ENCODE measurements at places on chromosomes 16 and 17.

GRCh38 chr16:85917012-85917411 is 18.1 kb downstream of the IRF8 start:
- no peak for DNase-seq

DNA sequence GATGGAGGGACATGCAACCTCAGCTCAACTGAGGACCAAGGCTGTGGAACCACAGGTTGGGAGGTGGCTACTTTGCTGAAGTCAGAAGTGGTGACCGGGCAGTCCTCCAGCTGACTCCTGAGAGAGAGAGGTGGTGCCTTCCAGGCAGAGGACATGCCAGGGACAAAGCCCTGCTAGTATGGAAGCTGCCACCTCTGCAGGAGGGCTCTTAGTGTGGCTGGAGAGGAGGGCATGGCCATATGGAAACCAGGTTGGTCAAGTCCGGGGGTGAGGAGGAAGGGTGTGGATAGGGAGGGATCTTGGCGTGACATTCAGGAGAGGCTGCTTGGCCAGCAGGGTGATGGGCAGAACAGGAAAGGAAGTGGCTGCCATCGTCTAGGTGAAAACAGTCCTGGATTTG is 5.7 kb downstream of the C16orf86 start:
- no peak for DNase-seq

- DNase-seq = peak; percentile 24
Observed at GRCh38 chr16:68798398-68798797, 44.9 kb upstream of the TANGO6 start.

DNA sequence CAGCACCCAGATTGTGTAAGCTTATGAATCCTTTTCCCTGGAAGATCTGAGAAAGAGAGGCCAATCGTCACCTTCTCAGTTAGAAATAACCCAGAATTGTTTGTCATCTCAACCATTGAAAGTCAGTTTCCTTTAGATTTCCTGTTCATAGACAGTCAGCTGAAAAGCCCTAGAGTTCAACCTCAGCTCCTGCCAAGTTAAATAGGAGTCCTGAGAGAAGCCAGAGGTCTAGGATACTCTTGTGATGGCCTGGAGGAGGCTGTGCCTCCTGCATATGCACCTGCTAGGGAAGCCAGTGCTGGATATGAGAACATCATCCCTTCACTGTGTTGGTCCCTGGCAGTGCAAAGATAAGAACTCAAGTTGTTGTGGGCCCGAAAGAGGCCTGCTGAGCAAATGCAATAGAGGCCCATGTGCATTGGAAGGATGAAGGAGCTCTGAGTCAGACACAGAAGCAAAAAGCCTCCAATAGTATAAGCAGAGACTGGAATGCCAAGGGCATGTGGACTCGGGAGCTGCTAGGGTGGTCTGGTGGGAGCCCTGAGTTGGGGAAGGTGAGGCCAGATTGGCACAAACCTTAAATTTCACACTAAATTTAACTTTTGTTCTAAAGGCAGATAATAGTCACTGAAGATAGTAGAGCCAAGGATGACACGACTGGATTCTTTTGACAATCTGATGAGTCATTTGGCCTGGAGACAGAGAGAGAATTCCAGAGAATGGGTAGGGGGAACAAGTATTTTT is 520.9 kb upstream of the CDH5 start:
- DNase-seq = no peak

GRCh38 chr16:70646260-70647241 is at the start of gene IL34:
TSS of gene IL34 (plus strand) at chr16:70646559. CDS start at chr16:70646948, 389 bp downstream.
- DNase-seq = no peak

DNA sequence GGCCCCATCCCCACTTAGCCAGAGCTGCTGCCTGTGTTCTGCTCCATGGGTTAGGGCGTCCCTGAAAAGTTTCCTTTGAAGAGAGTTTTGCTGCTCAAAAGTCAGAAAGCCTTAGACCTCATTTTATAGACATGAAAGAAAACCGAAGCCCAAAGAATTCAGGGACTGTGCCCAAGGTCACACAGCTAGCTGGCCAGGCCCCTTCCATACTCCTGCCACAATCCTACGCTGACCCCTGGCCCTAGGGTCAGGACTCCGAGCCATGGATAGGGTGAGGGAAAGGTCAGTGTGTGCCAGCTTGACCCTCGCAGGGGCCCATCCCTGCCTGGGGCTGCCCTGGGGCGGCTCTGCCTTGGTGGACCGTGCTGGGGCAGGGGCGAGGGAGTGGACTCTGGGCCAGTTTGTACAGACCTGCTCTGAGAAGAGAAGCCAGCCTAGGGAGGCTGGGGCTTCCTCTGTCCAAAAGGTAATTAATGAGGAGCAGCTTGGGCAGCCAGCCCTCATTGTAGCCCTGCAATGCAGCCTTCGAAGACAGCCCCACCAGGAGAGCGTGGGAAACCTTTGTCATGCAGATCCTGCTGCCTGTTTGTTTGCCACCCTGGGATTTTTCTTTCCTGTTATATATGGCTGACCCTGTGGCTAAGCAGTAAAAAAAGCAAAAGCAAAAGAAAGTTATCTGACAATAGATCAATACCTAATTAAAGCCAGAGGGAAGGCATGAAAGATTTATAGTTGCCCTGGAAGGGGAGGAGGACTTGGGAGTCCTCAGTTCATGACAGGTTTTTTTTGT is 37.4 kb downstream of the RHBDL3 start:
- DNase-seq = peak; percentile 87

- peak; percentile 77 for DNase-seq
Observed at GRCh38 chr17:78133971-78134898, 3.7 kb downstream of the TMC8 start.

- DNase-seq = no peak
Observed at GRCh38 chr17:38777641-38778250, 21.6 kb downstream of the PIP4K2B start.

DNA sequence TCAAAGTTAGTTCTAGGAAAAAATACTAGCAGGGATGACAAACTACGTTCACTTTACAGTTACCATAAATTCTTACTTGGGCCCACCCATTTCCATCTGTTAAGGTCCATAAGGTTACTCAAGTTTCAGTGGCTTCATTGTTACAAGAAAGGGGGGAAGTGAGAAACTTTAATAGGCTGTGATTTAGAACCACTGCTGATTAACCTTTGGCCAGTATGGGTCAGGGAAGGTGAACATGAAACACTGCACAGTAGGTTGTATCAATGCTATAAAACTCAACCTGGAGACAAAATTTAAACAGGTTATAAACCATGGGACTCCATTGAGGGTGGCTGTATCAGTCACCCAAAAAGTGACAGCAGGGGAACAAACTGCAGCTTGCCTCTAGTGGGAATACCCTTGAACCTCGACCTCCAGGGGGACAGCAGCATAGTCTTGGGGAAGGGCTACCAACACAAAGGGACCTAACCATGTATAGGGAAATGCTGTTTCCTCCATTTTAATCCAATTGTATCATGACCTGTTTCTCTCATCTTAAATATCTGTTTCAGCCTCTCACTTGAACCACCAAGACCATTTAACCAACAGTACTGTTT is 10.4 kb downstream of the PTRH2 start:
- DNase-seq = no peak

GRCh38 chr16:53839150-53839549 is 135.2 kb downstream of the FTO start:
- DNase-seq = no peak

GRCh38 chr17:67833134-67833533 is 7.8 kb downstream of the BPTF start:
- DNase-seq = no peak

GRCh38 chr16:10039220-10040096 is 142.8 kb downstream of the GRIN2A start:
- DNase-seq = peak; percentile 46

GRCh38 chr17:76709077-76709950 is 1.5 kb downstream of the MXRA7 start:
- DNase-seq = no peak

DNA sequence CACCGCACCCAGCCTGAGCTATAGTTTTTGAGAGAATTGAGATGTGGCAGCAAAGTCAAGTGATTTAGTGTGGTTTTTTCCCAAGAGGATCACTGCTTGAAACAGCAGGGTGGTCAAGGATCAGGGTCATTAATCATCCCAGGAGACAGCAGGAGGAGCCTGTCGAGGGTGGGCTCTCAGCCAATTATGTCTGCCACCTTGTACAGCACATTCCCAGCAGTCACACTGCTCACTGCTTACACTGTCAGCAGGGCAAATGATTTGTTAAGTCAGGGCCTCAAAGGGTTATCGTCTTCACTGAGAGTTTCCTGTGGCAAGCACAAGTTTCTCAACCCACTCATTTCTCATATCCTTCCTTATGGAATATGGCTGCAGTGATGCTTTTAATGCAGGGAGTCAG is 13.2 kb downstream of the B3GNT9 start:
- no peak for DNase-seq

GRCh38 chr17:21211825-21212479 is 2.0 kb downstream of the TMEM11 start:
- DNase-seq = no peak

Data from T47D (cell line).